T-helper 2 cell (primary cell): ENCODE measurements at places on chromosomes 2 and 18.
A peak's percentile ranks its signal among the peaks of the same experiment; 100 is the strongest.

DNA sequence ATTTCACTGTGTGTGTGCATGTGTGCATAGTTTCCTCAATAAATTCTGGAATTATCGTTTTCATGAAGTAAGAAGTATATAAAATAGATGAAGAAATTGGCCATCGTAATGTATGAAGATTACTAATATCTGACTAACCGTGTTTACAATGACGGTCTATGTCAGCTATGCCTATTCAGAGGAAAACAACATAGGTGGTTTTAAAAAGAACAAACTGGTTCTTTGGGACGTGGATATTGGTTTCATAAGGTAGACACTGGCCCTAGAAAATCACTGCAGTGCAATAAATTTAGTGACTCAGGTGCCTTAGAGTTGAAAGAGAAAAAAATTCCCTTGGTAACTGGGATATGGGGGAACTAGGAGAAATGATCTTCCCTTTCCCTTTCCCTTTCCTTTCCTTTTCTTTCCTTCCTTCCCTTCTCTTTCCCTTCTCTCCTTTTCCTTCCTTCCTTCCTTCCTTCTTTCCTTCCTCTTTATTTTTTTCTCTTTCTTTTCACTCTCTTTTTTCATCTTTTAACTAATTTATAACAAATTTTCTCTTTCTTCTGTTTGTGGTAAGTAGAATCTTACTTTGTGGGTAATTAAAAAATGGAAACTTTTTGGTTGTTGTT, 36.4 kb downstream of the MAP2 start:
- no peak for DNase-seq

- DNase-seq, result no peak
These were observed 35.6 kb upstream of the NDUFV2 start for GRCh38 chr18:9066817-9067306.

- no peak for DNase-seq
These were observed 608.2 kb upstream of the GCFC2 start for GRCh38 chr2:76318848-76319360.

DNA sequence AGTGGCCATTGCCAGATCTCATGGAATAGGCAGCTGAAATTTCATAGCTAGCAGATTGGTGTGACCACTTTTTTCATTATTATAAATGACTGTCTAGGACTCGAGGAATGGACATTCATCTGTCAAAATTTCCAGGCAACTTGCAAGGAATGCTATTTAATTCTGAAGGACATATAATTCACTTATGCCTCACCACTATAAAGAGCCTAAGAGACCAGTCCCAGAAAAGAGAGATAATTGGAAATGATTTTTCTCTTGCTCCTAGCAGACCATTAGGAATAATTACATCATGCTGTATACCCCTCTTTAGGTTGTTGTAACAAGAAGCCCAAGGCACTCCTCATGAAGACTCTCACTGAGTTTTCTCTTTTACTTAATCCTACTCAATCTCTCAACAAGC, 557.4 kb upstream of the RAB6C start:
- DNase-seq, result no peak

- no peak for DNase-seq
These were observed 48.2 kb downstream of the PIGN start for GRCh38 chr18:62138461-62139235.

GRCh38 chr2:161570424-161571050, 53.7 kb upstream of the SLC4A10 start:
- no peak for DNase-seq

DNA sequence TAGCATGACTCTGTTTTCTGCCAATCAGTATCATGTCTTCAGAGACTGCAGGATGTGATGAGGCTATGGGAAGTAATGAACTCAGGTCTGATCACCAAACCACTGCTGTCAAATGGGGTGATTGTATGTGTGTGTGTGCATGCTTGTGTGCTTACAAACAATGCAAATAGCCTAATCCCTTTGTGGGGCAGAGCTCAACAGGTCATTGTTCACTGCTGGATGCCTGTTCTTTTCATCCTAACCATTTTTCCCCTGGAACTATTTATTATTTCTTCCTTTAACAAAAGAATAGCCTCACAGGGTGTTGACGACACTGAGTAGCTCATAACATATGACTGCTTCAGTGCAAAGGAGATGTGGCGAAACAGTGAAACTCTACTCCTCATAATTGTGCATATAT, 55.9 kb downstream of the NXPH2 start:
- no peak for DNase-seq

- no peak for DNase-seq
These were observed 60.2 kb upstream of the TXNDC2 start for GRCh38 chr18:9825571-9826073.

GRCh38 chr2:154587739-154588138, 110.8 kb upstream of the KCNJ3 start:
- DNase-seq, result no peak

DNA sequence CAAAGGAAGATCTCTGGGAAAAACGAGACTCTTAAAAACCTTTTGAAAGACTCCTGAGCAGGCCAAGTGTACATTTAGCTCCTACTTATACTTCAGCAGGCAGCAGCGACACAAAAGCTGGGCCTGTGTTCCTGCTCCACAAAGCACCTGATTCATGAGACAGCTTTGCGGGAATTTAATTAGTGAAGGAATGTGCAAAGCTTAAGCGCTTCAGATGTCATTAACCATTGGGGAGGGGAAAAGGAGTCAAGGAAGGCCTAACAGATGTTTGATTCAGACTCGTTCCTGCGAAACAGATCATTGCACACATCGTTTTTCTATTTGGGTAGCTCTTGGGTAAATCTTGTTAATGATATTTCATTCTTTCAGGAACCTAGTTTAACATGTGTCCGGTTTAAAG, 125.9 kb downstream of the MAIP1 start:
- DNase-seq, result no peak

DNA sequence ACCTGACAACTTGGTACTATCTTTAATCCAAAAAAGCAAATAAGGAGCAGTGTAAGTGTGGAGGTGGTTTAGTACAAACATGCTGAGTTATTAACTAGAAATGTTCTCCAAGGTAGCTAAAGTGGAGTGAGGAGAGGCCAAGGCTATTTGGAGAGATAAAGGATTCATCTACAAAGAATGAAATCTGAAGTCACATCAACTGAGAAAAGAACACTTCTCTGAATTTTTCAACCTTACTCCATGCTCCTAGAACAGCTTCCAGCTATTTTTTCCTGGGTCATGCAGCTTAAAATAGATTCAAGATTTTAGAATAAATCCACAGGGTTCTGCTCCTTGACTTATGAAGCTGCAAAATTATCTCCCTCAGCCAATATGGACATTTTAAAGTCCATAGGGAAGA, 18.7 kb downstream of the IMMT start:
- DNase-seq, result no peak

GRCh38 chr18:79529991-79530390, 134.3 kb downstream of the NFATC1 start:
- no peak for DNase-seq

DNA sequence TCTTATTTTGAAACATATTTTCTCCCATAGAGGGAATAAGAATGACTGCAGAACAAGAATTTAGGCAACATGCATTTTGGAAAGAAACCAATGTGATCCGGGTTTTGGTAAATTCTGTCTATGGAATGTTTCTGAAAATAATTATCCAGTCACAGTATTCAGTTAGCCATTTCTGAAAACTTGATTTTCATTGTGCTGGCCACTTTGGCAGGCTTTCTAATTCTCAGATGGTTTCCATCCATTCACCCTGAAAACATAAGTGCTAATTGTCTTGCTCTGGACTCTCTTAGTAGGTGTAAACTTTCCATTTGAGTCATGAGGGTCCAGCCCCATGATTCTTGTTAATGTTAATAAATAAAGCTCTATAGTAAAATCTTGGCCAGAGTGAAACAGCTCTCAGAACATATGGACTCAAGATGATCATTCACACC, 176.5 kb downstream of the RBM43 start:
- no peak for DNase-seq

GRCh38 chr18:62131301-62131909, 55.5 kb downstream of the PIGN start:
- DNase-seq, result peak; percentile 24

DNA sequence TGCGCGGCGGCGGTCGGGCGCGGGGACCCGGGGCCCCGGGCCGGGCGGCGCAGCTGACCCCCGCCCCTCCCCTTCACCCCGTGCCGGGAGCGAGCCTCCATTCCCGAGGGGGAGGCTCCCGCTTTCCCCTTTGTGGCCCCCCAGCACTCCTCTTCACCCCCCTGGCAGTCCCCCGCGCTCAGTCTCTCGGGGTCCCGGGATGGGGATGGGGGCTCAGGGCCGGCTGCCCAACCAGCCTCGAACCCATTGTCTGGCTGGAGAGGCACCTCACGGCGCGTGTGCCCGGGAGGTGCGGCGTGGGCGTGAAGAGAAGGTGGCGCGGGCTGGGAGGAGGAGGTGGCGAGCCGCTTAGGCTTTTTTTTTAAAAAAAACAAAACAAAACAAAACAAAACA, 748 bp downstream of the FMNL2 start:
- DNase-seq, result no peak

- no peak for DNase-seq
These were observed 107.7 kb downstream of the ATL2 start for GRCh38 chr2:38269421-38269820.

DNA sequence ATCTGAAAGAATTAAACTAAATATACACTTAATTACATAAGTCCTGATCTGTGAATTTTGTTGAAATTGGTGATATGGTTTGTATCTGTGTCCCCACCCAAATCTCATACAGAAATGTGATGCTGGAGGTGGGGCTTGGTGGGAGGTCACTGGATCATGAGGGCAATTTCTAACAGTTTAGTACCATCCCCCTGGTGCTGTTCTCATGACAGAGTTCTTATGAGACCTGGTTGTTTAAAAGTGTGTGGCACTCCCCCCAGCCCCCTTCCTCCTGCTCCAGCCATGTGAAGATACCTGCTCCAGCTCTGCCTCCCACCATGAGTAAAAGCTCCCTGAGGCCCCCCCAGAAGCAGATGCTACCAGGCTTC, 18.7 kb downstream of the FEZ2 start:
- DNase-seq, result no peak

DNA sequence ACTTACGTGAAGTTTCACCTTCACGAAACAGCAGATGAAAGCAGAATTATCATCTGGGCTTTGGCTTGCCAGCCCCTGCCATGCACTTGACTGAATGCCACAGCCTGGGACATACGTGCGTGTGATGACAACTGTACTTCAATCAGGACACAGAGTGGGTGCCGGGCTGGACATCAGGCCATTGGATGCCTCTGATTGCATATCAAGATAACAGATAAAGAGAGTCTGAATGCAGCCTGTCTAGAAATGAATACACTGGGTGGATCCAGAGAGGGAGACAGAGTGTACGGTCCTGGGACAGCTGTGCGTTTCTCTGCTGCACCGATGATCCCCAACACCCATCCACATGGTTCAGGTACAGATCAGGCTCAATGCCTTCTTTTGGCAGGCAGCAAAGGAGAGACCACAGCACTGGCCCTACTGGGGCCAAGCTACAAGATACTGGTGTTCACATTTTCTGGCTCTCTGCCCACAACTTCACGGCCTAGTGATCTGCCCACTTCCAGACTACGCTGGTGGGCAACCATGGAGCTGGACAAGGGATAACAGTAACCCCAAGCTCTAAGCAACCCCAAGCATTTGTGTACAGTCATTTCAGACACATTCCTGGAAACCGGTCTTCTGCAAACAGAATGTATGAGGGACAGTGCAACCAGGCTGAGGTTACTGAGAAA, 35.6 kb downstream of the FBLN7 start:
- no peak for DNase-seq

DNA sequence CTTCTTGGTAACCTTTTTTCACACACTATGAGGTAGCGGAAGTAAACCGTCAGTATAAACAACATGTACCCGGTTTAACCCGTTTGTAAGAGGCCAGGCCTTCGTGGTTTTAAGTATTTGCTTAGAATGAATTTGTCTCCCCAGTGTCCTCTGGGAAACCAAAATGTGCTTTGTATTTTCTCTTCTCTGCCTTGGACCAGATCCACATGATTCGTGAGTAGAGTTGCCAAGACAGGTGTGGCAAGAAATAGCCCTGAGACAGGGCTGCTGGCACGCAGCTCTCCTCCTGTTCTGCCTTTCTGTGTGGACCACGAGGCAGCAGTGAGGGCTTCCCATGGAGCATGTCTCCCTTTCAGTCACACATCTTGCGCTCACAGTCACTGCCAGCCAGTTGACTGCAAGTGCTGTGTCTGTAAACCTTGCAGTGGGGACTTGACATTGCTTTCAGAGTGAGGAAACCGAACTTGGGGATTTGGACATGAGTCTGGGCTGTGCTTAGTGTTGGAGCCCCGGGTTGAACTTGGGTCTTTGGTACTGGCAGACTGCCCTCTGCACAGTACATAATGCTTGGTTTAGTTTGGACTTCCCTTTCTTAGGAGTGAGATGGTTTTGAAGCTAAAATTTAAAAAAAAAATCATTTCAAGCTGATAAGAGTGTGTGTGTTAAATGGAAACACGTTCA, 19.1 kb downstream of the BCL2L11 start:
- no peak for DNase-seq

GRCh38 chr18:6661692-6662415, 67.7 kb upstream of the ARHGAP28 start:
- no peak for DNase-seq

DNA sequence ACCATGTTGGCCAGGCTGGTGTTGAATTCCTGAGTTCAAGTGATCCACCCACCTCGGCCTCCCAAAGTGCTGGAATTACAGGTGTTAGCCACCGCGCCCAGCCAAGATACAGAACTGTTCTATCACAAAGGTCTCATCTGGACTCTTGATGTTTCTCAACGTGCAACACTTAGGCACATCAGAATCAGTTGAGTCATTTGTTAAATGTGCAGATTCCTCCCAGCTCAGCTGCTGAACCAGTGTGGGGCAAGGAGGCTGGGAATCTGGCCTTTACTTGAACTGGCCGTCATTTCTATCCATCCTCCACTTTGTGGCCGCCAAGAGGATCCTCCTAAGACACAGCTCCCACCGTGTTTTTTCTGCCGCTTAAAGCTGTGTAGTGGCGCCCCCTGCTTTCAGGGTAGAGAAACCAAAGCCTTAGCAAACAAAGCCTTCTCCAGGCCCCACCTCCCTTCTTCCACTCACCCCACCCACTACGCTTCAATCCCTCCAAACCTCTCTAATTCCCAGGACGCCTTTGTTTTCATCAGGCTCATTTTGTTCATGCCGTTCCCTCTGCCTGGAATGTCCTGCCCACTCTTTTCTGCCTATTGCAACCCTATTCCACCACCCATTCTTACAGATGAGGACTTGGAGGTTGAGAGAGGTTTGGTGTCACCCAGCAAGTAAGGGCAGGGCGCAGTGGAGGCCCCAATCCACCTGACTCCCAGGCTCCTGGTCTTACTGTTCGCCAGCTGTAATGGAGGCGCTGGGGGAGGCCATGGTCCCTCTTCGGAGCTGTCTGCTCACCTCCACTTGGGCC, 776 bp upstream of the SPEG start:
- DNase-seq, result no peak

DNA sequence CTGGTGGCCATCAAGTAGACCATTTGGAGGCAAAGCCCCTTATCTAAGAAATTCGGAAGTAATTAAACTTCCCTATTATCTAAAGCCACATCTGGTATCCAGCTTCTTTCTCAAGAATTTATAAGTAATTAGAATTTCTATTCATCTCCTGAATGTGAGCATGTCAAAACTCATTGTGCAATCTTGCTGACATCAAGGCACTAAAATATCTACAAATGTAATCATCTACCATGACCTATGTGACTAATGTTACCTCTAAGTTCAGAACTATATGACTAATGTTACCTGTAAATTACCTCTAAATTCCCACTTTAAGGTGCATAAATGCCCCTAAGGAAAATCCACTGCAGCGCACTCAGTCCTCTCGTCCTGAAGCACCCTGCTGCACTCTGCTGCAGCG, 773.0 kb downstream of the CPS1 start:
- no peak for DNase-seq
